Activated CD8-positive, alpha-beta T cell treated with anti-CD3 and anti-CD28 coated beads for 36 hours (primary cell): ENCODE measurements at places on chromosomes 16 and 17. TPM values are rescaled to one million over a fixed set of nuclear protein-coding genes. Genes with fewer than 3 reads are reported as not detected.

- DNase-seq = peak; percentile 52
Measured at GRCh38 chr17:78314683-78315354, 45.1 kb downstream of the SOCS3 start.

DNA sequence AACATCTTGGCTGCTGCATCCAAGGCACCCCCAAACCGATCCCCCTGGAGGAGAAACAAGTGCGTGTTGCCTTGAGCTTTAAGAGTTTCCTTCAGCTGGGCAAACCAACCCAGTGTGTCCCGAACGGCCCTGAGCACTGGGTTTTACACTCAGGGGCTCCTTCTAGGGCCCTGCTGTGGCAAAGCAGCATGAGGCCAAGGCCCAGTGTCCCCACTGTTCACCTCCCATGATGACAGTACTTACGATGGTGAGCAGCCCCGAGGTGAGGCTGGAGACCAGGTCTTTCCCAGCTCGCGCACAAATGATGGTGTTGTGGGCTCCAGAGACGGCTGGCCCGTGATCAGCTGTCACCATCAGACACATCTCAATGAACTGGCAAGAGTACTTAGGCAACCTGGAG is 6.6 kb upstream of the KLHL11 start:
- no peak for DNase-seq

DNA sequence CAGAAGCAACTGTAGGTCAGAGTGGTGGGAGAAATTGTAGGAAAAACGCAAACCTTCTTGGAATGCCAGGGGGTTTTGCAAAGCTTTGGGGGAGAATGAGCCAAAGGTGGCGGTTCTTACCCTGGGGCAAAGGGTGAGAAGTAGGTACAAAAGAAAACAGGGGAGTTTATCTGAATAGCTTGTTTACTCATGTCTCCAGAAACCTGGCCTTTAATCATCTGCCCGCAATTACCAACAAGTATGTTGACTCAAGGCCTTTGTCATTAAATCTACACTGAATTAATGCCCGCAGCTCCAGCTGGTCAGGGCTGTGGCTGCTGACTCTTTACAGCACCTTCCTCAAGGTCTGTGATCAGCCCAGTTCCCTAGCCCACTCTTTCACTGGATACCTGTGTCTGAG is 320.1 kb downstream of the CBLN1 start:
- no peak for DNase-seq

GRCh38 chr16:20918486-20919239 is 18.1 kb downstream of the LYRM1 start:
- DNase-seq = peak; percentile 35

- no peak for DNase-seq
Measured at GRCh38 chr16:65950211-65950610, 416.3 kb upstream of the CDH5 start.

GRCh38 chr16:48383877-48384519 is 1.2 kb downstream of the SIAH1 start:
- DNase-seq = peak; percentile 35

DNA sequence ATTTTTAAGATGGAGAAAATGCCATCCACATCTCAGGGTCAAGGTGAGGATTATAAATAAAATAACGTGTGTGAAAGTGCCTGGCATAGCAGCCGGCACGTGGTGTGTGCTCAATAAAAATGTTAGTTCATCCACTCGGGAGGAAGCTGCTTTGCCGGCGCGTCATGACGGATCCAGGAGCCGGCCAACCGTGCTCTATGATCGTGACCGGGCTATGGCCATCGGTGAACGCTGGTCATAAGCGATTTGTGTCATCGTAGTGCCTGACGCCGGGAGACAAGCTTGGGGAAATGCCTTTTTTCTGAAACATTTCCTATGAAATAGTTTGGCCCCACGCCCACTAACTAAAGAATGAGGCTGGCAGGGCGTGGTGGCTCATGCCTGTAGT is 74.0 kb downstream of the CMC2 start:
- DNase-seq = no peak

DNA sequence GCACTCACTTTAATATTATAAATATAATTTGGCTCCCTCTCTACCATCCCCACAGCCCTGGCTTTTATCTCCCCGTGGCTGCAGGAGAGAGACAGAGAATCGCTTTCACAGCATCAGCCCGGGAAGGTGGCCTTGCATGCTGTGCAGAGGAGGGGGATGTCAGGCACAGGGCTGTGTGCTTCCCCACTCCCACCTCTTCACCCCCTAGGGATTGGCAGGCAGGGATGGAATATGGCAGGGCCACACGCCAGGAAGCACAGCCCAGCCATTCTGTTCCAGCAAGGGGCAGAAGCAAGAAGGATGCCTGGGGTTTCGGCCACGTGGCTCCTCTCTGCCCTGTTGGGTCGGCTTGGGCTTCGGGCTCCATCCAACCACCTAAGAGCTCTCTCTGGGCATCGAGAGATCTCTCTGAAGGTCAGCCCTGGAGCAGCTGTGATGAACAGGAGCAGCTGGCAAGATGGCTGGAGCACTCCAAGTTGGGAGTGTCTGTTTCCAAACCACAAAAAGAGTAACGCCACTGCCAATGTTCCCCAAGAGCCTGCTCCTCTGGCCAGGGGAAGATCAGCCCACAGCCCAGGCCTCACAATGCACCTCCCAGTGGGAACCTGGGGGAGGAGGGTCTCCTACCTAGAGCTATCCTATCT is 223.2 kb downstream of the C16orf78 start:
- no peak for DNase-seq

DNA sequence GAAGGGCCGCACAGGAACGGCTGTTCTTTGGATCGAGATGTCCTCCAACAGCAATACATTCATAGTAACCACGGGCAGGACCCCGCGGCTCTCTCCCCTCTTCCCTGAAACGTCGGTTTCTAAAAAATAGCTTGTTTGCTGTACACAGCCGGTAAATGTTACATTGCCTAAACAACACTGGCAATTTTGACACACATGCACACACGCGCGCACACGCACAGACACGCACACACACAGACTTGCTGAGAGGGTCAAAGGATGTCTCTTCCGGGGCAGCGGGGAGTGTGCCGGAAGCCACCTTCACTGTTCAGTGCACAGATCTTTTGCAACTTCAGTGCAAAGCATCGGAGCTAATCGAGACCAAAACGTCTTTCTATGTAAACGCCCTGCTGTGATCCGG is 35.8 kb downstream of the ZDHHC7 start:
- DNase-seq = no peak

GRCh38 chr17:42917236-42917603 is 16.6 kb downstream of the G6PC1 start:
- DNase-seq = no peak

GRCh38 chr16:68646953-68647659 is 2.0 kb downstream of the CDH3 start:
- DNase-seq = peak; percentile 44

GRCh38 chr17:5931616-5932015 is 138.6 kb upstream of the WSCD1 start:
- DNase-seq = no peak

DNA sequence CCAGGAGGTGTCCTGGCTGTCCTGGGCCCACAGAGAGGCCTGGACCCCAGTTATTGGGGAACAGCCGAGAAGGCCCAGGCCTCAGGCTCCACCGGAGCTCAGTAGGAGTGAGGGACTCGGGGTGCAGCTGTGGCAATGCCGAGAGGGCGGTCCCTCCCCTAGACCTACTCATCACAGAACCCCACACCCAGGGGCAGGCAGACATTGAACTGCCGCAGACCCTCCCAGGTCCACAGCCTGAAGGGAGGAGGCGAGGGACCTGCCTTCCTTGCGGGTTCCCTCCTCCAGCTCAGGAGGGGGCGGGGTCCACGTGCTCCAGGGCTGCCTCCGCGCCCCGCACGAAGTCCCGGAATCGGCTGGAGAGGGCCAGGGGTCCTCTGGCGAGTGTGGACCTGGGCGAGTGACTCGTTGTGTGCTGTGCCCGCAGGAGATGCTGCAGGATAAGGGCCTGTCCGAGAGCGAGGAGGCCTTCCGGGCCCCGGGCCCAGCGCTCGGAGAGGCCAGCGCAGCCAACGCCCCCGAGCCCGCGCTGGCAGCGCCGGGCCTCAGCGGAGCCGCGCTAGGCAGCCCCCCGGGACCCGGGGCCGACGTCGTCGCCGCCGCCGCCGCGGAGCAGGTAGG is 3.9 kb downstream of the TBX4 start:
- DNase-seq = no peak

DNA sequence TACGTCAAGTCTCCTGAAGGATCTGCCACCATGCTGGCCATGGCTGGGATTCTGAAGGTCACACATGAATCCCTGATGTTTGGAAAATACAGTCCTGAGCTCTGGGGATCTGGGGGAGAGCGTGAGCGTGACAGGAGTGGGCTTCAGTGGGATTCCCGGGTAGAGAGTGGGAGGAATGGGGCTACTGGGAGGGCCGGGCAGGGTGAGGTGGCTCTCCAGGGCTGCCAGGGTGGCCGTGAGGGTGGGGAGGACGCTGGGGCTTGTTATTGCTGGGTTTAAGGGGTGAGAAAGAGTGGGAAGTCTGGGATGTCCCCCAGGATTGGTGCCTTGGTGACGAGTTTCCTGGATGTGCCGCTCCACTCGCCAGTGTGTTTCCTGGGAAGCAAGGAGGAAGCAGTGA is 31.3 kb downstream of the FOXL1 start:
- no peak for DNase-seq

DNA sequence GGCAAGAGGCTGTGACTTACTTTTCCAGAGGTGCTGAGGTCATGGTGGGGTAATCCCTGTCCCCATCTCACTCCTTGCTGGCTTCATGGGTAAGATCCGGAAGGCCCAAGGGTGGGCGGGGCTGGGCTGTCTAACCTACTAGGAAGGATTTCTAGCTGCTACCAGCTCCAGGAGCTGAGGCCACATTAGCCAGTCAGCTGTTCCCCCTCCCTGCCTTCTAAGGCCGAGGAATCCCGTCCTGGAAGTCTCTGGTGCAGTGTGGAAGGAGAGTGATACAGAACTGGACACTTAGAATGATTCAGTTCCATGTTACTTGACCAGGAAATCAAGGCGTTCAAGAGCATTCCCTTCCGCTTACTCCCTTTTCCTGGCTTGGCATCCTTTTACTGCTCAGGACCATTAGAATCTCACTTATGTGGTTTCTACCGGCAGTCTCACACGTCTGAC is 8.9 kb downstream of the GNGT2 start:
- DNase-seq = no peak

GRCh38 chr17:72150632-72151460 is 30.0 kb downstream of the SOX9 start:
- no peak for DNase-seq

DNA sequence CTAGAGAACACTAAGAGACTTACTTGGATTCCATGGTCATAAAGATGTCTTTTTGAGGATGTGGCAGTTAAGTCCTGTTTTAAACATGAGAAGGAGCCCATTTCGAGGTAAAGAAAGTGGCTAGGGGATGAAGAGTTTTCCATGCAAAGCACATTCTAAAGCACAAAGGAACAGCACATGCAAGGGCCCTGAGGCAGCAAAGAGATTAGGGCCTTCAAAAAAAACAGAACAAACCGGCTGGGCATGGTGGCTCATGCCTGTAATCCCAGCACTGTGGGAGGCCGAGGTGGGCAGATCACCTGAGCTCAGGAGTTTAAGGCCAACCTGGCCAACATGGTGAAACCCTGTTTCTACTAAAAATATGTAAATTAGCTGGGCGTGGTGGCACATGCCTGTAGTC is 79.8 kb downstream of the AKAP1 start:
- no peak for DNase-seq

DNA sequence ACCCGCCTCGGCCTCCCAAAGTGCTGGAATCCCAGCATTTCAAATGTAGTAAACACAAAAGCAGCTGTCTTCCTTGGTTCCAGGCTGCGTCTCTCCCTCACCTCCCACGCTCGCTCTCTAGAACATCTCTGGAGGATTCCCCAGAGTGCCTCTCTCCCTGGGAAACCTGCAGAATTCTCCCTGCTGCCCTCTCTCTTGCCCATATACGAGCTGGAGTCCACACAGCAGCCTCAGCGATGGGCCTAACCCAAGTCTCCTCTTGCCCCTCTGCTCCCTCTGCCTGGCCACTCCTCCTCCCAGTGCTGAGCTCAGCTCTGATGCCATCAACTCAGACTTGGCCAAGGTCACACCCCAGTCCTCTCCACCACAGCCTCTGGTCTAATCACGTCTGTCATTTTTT is 10.6 kb downstream of the GPRC5B start:
- no peak for DNase-seq

GRCh38 chr16:88306860-88307545 is 75.8 kb upstream of the ZNF469 start:
- no peak for DNase-seq

GRCh38 chr16:13909872-13910303 is 10.1 kb upstream of the ERCC4 start:
- no peak for DNase-seq

- DNase-seq = no peak
Measured at GRCh38 chr17:49566668-49567071, 9.0 kb upstream of the NXPH3 start.

- peak; percentile 79 for DNase-seq
Measured at GRCh38 chr17:4881761-4882555, 17.4 kb upstream of the C17orf107 start.

GRCh38 chr16:46980926-46981325 is 7.5 kb upstream of the DNAJA2 start:
- DNase-seq = no peak

GRCh38 chr17:51352798-51353197 is 92.5 kb downstream of the UTP18 start:
- DNase-seq = no peak

- peak; percentile 0 for DNase-seq
Measured at GRCh38 chr17:47727704-47728036, 5.4 kb upstream of the TBX21 start.

DNA sequence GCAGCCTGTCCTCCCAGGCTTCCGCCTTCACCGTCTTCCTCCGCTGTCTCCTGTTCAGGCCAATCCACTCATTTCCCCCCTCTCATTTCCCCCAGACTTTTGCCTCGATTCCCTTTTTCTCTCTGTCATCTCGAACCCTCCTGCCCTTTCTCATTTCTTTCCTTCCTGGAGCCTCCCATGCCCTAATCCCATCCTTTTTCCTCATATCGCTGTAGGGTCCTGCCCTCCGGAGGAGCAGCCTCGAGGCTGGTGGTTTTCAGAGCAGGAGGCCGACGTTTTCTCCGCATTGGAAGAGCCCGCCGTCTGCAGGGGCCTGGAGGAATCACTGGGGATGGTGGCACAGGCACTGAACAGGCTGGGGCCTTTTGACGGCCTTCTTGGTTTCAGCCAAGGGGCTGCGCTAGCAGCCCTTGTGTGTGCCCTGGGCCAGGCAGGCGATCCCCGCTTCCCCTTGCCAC is 597 bp downstream of the OVCA2 start:
- DNase-seq = no peak

CD300E gene
- not detected for total RNA-seq

HOXB6 gene
- total RNA-seq = not detected

MT4 gene
- not detected for total RNA-seq

C16orf78 gene
- total RNA-seq = not detected

CRYM gene
- not detected for total RNA-seq

MRPL45 gene
- total RNA-seq = 54.6 TPM

CETP gene
- total RNA-seq = not detected

NPIPA7 gene
- total RNA-seq = 4.4 TPM

TSR1 gene
- 75.8 TPM for total RNA-seq

CDC6 gene
- 110 TPM for total RNA-seq

SLC16A5 gene
- 2.0 TPM for total RNA-seq

MYH4 gene
- not detected for total RNA-seq

KRTAP16-1 gene
- total RNA-seq = not detected

CIITA gene
- 5.3 TPM for total RNA-seq

ITGAX gene
- total RNA-seq = 5.4 TPM

NPIPA2 gene
- total RNA-seq = 4.1 TPM

RPRML gene
- not detected for total RNA-seq

ASPHD1 gene
- 2.1 TPM for total RNA-seq
